GM04504 (cell line): ENCODE measurements at places on chromosomes 11 and 22.

DNA sequence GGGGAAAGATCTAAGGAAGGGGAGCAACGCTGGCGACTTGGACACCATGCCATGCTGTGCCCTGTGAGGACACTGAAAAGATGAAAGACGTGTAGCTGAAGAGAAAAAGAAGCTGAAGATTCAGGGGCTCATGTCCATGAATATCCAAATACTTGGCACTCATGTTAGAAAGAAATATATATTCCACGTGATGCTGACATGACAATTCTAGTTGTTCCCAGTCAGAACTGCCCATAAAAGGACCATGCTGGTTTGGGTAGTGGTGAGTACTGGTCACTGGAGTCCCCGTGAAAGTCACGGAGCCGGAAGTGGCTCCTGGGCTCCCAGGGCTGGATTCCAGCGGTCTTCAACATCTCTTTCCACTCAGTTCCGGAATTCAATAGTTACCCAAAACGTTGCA lies 9.9 kb downstream of the MS4A15 start:
- DNase-seq = no peak

DNA sequence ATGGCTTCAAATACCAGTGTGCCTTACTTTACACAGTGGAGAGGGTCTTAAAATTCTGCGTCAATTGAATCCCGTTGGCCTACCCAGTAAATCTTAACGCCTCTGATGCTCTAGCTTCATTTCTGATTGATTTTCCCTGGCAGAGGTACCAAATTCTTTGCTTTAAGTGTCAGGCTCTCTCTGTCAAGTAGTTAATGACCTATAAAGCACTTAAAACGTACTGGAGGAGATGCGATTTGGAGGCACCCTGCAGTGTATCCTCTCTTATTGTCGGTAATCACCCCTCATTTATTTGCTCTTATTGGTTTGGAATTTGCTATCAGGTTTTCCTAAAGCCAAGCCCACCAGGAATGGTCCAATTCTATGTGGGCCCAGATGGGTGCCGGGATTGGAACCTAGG lies 59.2 kb downstream of the NFAM1 start:
- DNase-seq = no peak

DNA sequence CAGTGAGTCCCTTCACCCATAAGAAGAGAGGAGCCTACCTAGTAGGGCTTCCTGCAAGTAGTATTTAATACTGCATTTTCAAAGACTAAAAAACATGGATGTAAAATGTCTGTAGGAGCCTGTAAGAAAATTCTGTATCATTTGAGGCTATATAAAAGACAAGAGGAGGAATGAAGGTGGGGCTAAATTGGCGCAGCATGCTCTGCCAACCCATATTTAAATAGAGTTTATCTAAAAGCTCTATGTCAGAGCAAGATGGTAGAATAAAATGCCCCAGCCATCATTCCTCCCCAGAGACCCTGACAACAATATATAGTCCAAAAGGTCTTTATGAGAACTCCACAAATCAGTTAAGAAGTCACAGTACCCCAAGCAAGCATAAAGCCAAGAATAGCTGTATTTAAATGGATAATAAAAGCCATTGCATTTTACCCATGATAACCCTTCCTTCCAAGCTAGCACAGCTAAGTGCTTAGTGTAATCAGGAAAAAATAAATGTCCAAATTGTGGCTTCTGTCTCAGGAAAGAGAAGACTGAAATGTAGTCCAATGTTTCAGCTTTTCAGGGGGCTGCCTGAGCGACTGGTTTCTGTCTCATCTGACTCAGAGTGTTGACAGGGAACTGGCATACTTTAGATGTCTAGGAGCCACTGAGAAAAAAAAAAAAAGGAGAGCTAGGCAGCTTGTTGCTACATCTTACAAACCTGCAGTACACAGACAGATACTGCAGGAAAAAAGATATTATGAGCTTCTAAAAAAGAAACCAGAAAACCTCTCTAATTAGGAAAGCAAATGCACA lies 258.6 kb downstream of the METTL15 start:
- no peak for DNase-seq

GRCh38 chr22:38429499-38430068 lies 25.4 kb downstream of the KCNJ4 start:
- DNase-seq = no peak

DNA sequence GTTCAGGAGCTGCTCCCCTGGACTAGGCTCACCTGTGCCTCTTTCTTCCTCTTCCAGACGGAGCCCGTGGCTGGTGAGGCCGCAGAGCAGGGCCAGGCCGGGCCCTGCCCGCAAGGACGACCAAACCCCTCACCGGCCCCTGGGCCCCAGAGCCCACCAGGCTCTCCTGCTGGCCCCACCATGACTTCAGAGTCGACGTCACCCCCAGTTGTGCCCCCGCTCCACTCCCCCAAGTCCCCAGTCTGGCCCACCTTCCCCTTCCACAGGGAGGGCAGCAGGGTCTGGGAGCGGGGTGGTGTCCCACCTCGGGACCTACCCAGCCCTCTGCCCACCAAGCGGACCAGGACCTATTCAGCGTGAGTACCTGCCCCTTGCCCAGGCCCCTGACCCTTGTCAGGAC lies 11.0 kb downstream of the CSDC2 start:
- no peak for DNase-seq

DNA sequence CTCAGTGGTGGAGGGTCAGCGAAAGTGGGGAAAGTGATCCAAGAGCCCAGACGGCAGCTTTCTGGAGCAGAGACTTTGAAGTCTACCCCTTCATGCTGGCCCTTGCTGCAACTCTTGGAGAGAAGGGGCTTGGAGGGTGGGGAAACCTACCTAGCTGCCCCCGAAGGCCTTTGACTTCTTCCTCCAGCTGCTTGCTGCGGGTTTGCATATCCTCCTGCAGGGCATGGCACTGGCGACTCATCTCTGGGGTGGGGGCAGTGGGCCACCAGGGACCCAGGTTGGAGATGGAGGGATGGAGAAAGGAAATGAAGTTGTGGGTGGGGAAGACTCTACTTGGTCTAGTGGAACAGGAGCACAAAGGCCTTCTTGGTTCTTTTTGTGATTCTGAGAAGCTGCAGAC lies 7.7 kb downstream of the NHERF4 start:
- no peak for DNase-seq

GRCh38 chr11:117900121-117900648 lies 23.7 kb upstream of the FXYD6 start:
- no peak for DNase-seq

DNA sequence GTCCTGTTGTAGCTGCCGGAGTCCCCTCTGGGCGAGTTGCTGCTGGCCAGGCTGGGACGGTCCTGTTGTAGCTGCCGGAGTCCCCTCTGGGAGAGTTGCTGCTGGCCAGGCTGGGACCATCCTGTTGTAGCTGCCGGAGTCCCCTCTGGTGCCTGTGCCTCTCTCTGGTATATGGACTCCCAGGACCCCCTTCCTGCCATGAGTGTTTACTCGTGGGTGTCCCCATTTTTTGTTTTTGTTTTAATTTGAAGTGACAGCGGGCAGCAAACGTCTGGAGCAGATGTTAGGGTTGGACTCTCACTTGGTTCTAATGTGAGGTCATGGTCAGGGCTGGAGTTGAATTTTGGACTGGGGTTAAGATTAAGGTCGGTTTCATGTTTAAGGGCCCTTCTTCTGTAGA lies 14.2 kb downstream of the SHANK3 start:
- no peak for DNase-seq

- peak; percentile 67 for DNase-seq
Observed at GRCh38 chr11:46675288-46675851, 25.0 kb downstream of the ARHGAP1 start.

DNA sequence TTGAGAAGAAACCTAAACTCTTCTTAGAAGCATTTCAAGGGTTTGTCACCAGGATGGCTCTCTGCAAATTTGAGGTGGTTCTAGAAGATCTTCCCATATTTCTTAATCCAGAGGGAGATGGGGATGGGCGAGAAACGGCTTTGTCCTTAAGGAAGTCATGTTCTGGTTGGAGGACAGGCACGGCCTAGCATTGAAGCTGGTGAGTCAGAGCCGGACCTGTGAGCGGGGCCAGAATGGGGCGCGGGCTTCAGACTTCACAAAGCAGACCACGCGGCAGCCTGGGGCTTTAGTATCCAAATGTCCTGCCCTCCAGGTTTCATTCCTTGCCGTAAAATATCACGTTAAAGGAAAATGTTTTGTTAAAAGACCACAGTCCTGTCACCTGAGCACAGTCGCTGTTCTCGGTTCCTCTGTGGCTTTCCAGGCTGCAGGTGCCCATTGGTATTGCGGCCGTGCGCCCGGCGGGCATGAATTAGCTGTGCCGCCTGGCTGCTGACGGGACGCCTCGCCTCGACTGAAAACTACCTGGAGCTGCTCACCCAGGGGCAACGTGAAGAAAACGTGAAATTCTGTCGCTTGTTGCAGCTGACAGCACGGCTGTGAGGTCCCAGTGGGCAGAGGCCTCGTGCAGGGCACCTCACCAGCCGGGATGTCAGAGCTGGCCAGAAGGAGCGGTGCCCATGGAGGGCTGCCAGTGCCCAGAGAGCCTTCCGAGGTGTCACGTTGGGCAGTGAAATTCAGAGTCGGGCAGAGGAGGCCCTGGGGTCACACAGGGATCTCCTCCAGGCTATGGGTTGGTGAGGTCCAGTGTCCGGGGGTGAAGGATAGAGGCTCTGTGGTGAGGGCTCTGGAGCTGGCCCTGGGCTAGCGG lies 59.0 kb downstream of the LRP5 start:
- DNase-seq = no peak

DNA sequence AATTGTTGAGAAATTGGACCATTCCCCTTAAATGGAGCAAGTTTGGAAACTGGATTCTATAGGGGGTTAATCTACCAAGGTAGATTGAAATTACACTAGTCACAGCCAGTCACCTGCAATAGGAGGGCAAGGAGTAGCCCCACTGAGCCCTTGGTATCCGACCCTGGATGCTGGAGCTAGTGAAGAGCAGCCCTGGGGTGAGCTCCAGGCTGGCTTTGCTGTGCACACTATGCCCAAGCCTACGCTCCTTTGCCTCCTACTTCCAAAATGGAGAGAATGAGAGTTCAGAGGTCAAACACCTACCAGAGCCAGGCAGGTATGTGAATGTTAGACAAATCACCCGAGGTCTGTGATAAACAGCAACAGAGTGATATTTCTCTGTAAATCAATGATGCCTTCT lies 23.7 kb downstream of the SNU13 start:
- DNase-seq = no peak

DNA sequence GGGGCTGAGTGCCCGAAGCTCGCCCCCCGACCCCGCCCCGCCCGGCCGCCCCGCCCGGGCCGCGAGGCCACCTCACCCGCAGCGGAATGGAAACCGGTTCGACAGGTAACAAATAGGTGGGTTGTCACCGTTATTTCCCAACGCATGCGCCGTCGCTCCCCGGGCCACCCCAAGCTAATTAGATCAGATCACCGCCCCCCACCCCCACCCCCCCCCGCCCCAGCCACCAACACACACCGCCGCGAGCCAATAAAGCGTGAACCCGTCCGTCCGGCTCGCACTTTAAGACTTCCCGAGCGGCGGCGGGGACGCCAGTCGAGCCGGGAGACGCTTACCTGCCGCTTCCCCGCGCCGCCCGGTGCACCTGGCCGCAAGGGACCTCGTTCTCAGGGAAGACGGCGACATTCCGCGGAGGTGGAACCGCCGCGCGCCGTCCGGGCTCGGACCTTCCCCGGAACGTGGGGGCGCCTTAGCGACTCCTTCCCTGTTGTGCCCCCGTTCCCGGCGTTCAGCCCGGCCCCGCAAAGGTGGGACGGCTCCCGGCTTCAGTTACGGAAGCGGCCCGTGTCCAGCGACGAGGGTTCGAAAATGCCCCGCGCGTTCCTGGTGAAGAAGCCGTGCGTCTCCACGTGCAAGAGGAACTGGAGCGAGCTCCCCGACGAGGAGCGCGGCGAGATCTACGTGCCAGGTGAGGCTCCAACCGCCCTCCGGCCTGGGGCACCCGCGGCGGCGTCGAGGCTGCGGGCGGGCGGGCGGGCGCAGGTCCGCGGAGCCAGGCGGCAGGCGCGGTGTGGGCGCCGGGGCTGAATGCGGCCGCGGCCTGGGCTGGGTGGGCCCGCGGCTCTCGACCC lies at the start of gene OVOL1:
OVOL1 (plus strand) TSS at position 278 of the 851 bp plus-strand sequence; CDS start at position 589, 311 bp downstream.
- DNase-seq = no peak

- DNase-seq = no peak
Observed at GRCh38 chr11:109733245-109733644, 311.3 kb downstream of the C11orf87 start.

DNA sequence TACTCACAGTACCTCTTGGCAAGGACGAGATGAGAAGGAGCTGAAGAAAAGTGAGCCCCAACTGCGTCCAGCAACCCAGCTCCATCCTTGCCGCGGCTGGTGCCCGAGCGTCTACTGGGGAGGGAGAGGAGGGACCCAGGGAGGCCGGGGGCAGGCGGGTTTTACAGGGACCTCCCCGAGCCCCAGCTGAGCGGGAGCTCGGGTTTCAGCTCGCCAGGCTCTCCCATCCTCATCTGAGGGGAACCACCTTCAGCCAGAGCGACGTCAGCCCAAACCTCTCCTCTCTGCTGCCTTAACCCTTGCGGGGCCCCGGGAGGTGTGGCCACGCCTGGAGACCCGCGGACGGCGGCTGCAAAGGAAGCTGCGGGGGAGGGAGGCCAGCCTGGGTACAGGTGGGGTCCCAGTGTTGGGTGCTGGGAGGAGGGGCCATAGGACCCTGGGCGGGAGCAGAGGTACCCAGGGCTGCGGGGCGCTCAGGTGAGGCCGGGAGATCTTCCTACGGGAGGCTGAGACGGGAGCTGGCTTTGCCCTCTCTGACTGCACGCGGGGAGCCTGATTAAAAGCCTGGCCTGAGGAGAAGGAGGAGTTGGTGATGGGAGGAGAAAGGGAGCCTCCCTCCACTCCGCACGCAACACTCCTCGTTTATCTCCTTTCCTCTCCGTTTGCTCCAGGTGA lies at the start of gene PAMR1:
PAMR1 (minus strand) TSS at position 116 of the 675 bp plus-strand sequence; CDS start at position 85, 31 bp downstream.
- no peak for DNase-seq

DNA sequence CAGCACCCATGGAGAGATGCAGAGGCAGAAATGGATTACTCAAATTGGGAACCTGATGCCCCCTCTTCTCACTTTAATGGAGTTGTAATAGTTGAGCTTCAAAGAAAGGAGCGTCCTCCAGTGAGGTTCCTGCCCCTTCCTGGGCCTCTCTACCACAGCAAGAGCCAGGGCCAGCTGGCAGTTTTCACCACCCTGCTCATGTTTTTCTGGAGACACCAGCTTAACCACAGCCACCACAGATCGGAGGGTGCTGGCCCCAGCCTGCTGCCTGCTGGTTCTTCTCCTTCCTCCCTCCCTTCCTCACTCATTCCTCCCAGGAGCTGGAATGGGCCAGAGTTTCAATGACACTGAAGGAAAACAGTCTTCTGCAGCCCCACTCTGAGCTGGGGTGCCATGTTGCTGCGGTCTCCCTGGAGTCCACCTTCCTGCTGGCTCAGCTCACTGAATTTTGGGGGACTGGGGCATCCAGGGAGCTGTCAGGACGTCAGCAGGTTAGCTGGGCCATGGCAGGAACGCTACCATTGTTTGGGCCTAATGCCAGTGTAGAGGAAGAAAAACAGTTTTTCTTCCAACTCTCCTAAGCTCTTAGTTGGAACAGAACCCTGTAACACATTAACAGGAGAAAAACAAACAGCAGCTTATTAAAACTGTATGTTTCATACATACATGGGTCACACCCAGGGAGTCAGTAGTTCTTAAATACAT lies 57.7 kb downstream of the TRAF6 start:
- no peak for DNase-seq

GRCh38 chr11:28072321-28072720 lies 35.6 kb downstream of the KIF18A start:
- DNase-seq = no peak

- no peak for DNase-seq
Observed at GRCh38 chr11:83256602-83257340, 29.4 kb downstream of the CCDC90B start.
